Small intestine (tissue), 16 donors: ENCODE measurements at places on chromosomes 6 and 20. TPM values are rescaled to one million over a fixed set of nuclear protein-coding genes. Genes with fewer than 3 reads are reported as not detected.

Gene ECT2L
- not detected for polyA plus RNA-seq

Gene TRIM31
- 27.5 TPM for polyA plus RNA-seq

Gene ZDHHC14
- polyA plus RNA-seq, result 11.9 TPM

Gene CCN6
- polyA plus RNA-seq, result not detected

Gene RNF182
- 0.86 TPM for polyA plus RNA-seq

Gene BPI
- not detected for polyA plus RNA-seq

Gene RBM24
- 2.1 TPM for polyA plus RNA-seq

Gene LRRN4
- 0.06 TPM for polyA plus RNA-seq

Gene CALHM4
- not detected for polyA plus RNA-seq

Gene CST4
- polyA plus RNA-seq, result not detected

Gene UST
- polyA plus RNA-seq, result 4.0 TPM

Gene FHL5
- 0.30 TPM for polyA plus RNA-seq

Gene BLOC1S5
- polyA plus RNA-seq, result 5.1 TPM

Gene CFAP61
- polyA plus RNA-seq, result not detected

Gene CLPSL2
- polyA plus RNA-seq, result not detected

Gene PDE7B
- 0.22 TPM for polyA plus RNA-seq

Gene NHLRC1
- polyA plus RNA-seq, result 1.1 TPM

Gene DEFB124
- polyA plus RNA-seq, result 0.18 TPM

Gene CAGE1
- 0.01 TPM for polyA plus RNA-seq

Gene MAFB
- polyA plus RNA-seq, result 1.1 TPM

Gene WFDC12
- polyA plus RNA-seq, result not detected

Gene TMEM74B
- 10.5 TPM for polyA plus RNA-seq

Gene ESR1
- polyA plus RNA-seq, result not detected

Gene MDN1
- 24.0 TPM for polyA plus RNA-seq

Gene C20orf96
- polyA plus RNA-seq, result 8.7 TPM

Gene PRR3
- polyA plus RNA-seq, result 6.1 TPM

Gene THBD
- polyA plus RNA-seq, result 2.6 TPM

Gene TSBP1
- not detected for polyA plus RNA-seq

Gene GNMT
- 0.35 TPM for polyA plus RNA-seq

Gene LSM2
- polyA plus RNA-seq, result 90.2 TPM

Gene CDSN
- not detected for polyA plus RNA-seq

Gene GPX5
- polyA plus RNA-seq, result not detected

Gene ANKS1A
- polyA plus RNA-seq, result 8.3 TPM

Gene DEFB129
- polyA plus RNA-seq, result not detected

Gene HAO1
- polyA plus RNA-seq, result not detected

Gene CNR1
- polyA plus RNA-seq, result 0.87 TPM

Gene EDN1
- 9.7 TPM for polyA plus RNA-seq

Gene BMP5
- polyA plus RNA-seq, result 1.8 TPM

Gene TBPL1
- polyA plus RNA-seq, result 17.4 TPM

Gene FRMD1
- 0.15 TPM for polyA plus RNA-seq

Gene PI16
- polyA plus RNA-seq, result 0.09 TPM

Gene MCHR2
- not detected for polyA plus RNA-seq
